ENCODE measurements at places on chromosomes 12 and 14.

- DNase-seq = no peak
These were observed 162.7 kb downstream of the BTG1 start for GRCh38 chr12:91982946-91983345.

DNA sequence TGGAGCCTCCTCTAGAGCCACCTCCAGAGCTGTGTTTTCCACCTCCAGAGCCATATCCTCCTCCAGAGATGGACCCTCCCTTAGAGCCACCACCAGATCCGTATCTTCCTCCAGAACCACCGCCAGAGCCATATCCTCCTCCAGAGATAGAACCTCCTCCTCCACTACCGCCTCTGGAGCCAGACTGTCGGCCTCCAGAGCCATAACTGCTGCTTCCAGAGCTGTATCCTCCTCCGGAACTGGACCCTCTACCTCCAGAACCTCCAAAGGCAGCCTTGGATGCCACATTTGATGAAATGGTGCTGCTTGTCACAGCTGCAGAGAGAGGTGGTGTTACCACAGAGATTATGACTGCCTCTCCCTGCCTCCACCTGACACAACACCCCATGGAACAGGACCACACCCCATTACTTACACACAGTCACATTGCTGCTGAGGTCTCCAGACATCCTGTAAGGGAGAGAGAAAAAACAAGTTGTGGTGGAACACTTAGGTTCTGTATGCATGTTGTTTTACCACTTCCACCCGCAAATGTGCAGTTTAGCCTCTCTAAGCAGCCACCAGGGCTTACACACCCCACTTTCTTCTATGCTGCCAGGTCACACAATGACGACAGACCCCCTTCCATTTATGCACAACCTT lies 6.8 kb downstream of the KRT2 start:
- DNase-seq = no peak

DNA sequence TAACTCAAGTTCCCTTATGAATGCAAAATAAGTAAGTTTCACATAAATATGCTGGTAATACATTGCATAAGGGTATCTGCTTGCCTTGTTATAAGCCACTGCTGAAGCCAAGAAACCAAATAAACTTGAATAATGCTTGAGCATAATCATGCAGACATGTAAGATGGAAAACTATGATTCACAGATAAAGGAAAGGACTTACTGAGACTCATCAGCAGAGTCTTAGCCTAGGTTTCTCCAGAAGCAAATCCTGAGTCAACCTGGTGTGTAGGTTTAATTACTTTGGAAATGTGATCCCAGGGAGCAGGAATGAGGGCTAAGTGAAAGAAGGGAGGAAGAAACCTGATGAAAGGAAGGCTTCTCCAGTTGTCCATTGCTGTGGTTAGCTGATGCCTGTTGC lies 107.7 kb upstream of the BTG1 start:
- no peak for DNase-seq

GRCh38 chr14:100346306-100347091 lies 23.4 kb downstream of the SLC25A47 start:
- no peak for DNase-seq

- no peak for DNase-seq
These were observed 2.2 kb downstream of the IFNG start for GRCh38 chr12:68157380-68157779.

DNA sequence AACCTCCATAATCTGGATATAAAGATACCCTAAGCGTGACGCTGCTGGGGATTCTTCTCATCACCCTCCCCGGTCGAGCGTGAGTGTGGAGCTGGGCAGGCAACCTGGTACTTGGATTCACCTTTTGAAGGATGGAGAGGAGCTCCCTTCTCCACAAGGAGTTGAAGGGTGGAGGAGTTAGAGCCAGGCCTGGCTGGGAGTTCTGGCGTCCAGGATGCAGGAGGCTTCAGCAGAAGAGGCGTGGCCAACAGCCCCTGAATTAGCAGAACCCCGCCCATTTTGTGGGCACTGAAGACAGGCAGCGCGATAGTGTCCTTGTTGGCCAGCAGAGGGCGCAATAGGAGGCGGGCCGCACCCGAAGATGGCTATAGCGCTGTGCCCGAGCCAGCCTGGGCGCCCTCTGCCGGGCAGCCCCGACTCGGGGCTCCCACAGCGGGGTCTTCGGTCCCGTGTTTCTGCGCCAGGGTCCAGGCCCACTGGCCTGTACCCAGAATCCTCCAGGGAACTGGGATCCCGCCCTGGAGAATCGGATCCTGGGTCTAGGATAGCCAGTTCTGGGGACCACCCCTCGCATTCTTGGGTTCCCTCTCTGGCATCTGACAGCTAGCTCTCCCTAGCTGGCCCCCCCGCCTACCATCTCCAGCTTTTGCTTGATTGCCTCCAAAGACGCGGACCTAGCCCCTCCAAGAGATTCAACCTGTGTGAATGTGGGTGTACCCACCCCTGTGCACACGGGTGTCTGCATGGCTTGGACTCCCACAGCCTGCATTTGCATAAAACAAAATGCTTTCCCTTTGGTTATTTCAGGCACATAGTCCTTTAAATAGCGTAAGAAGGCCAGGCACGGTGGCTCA lies 26.0 kb upstream of the SMUG1 start:
- DNase-seq = peak; percentile 65

DNA sequence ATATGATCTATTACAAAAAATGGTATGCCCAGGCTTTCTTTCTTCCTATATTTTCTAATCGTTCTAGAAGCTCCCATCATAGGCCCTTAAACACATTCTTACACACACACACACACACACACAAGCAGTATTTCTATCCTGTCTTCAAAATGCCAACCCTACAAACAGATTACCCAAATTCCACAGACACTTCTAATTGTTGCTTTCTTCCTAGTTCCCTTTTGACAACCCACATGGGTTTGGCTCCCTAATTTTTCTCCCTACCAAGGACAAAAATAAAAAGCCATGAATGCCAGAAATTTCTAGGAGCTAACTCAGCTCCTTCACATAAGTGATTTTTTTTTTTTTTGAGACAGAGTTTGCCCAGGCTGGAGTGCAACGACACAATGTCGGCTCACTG lies 60.3 kb upstream of the NTF3 start:
- DNase-seq = no peak

DNA sequence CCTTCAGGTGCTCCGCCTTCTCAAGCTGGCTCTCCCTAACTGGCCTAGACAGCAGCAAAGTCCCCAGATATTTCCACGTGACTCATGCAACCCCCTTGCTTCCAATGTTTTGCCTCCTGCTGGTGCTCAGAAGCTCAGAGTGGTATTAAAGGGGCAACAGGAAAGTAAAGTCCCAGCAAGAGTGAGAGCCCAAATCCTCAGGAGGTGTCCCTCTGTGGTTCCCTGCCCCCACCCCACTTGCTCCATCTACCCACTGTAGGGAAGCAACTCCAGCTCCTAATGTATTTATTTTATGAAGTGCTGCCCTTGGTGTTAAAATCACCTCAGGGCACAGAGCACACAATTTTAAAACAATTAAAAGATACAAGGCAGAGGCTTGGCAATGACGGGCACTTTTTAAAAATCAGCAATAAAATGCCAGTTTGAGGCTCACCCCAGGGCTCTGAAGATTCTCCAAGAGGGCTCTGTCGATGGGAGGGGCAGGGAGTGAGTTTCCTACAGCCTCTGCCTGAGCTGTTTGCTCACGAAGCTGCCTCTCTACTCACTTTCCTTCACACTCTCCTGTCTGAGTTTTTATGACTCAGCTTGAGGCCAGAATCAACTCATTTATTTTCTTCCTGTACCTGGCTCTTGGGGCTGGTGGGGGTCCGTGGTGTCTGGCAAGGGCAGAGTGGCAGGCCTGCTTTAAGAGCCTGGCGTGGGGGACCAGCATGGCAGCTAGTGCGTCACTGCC lies 81.9 kb upstream of the MAX start:
- no peak for DNase-seq

DNA sequence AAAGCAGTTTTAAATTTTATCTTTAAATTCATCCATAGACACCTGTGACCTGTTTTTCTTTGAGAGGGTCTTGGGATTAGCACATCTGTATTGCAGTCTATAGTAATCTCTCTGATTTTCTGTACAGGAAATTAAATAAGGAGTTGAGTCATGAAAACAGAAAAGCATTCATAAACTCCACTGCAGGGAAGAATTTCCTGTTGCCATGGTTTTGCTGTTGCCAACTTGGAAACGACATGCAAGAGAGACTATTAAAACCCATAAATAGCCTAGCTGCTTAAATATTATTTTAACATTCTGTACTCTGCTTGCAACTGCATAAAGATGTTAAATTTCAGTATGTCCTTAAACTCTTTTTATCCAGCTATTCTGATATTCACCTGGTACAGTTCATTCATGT lies 281.0 kb upstream of the RGS6 start:
- no peak for DNase-seq

- no peak for DNase-seq
These were observed 32.4 kb upstream of the PPP1R13B start for GRCh38 chr14:103879570-103880347.
